ENCODE measurements at places on chromosomes 12 and 14. TPM values are rescaled to one million over a fixed set of nuclear protein-coding genes. Genes with fewer than 3 reads are reported as not detected.

Gene KRT78
- not detected for total RNA-seq

Gene KRT79
- total RNA-seq, result not detected

Gene SELPLG
- 4.2 TPM for total RNA-seq

Gene TAS2R14
- total RNA-seq, result 0.75 TPM

DNA sequence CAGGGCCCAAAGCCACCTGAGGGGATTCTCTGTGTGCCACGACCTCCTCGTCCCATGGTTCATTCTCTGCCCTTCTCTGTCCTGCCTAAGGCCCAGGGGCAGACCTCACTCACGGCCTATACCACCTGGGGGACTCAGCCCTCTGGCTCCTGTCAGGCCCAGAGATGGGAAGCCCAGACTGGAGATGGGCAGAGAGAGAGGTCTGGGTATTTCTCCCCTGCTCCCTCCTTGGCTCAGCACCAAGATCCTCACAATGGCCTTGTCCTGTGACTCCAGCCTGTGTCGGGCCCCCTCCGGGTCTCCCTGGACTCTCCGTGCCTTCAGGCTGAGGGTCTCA lies 46.9 kb upstream of the BCL11B start:
- no peak for DNase-seq

GRCh38 chr14:50062438-50063085 lies 53.8 kb downstream of the VCPKMT start:
- no peak for DNase-seq

DNA sequence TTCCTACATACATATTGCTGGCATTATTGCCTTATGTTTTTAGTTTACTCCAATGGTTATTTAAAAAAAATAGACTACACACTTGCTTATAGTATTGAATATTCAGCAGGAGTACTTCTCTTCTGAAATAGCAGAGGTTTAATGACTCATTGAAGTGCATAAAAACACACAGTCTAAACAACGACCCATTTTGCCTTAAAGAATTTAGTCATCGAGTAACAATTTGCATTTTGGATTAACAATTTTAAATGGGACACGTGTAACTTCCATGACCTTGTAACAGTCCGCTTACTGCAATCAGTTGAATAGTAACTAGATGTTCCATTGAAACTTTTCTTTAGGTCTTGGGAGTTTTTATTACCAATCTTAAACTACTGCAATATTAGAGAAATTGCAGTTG lies 9.0 kb downstream of the TRHDE start:
- no peak for DNase-seq

DNA sequence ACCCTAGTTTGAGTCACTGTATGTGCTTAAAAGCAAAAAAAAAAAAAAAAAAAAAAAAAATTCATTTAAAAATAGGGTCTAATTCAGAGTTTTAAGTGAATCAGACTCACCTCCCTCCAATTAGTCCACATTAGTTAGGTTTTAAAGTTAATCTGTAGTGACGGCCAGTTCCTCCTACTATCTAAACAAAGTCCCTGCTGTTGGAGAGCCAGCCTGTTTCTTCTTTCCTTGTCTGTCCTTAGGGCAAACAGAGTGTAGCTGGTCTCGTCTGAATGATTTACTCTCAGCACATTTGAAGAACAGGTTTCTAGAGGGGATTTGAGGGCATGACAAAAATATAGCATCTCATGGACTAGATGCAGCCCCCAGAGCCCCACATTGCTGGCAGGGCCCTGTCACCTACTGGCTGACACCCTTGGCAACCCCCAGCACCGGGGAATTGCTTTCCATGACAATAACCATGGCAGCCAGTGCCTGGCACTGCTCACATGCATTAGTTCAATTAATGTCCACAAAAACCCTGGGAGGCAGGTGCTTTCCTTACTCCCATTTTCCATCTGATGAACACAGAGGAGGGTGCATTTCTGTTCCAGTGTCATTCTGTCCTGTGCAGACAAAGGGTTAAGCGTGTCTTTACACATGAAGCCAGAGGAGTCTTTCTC lies 138.3 kb downstream of the PLXNC1 start:
- DNase-seq, result no peak

GRCh38 chr14:99190696-99191394 lies 81.2 kb downstream of the BCL11B start:
- DNase-seq, result no peak

- peak; percentile 39 for DNase-seq
Observed at GRCh38 chr14:104081261-104081835, 4.2 kb upstream of the ASPG start.

DNA sequence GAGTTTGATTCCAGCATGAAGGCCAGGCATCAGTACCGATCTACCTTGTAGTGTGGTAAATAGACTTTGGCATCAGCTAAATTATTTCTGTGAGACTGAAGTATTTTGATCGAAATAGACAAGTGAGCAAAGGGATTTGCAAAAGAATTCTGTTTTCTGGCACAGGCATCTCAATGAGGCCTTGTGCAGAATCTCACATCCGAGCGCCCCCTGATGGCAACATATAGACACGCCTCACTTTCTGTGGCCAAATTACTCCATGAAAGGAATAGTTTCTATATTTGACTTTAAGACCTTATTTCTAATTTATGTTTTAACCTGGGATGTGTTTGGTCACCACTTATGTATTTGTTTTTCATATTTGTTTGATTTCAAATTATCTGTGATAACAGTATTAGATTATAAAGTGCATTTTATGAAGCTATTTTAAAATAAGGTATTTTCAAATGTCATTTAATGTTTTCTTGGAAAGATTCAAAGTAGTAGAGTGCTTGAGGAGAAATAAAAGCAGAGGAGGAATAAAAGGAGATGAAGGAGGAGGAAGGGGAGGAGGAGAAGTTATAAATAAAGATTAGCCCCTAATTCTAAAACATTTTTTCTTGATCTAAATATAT lies 731.9 kb downstream of the NRXN3 start:
- DNase-seq, result no peak

DNA sequence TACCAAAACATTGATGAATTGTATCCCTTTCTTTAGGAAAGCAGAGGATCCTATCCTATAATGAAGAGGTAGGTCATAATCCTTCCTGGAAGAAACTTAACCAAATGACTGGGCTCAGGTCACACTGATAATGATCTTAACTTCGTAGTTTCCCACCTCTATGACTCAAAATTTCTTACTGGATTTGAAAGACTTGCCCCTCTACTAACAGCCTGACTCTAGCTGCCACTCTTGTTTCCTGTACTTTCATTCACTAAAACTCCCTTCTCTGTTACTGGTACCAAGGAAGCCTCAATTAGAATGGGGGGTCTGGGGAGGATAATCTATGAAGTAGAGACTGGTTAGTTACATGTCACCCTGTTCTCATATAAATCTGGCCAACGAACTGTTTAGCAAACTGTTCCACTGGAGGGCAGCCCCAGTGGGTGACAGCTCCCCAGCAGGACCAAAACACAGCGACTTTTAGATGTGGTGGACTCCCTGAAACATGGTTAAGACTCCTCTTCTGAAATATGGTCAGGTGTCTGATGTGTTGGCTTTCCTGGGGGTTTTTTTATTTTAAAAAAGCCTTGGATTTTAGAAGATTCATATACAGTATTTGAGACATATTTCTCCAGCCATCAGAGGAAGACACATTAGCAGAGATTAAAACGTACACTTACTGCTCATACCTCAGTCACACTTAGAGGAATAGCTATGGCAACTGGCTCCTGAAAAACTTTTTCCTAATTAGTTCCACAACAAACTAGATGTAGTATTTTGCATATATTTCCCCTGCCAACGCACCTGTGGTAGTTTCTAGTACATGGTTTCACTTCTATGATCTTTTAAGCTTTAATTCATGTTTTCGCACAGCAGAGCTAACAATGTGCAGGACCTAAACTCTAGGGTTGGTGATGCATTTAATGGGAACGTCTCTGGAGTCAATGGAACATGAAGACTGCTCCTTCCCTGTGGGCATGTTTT lies 72.3 kb downstream of the ACADS start:
- no peak for DNase-seq

DNA sequence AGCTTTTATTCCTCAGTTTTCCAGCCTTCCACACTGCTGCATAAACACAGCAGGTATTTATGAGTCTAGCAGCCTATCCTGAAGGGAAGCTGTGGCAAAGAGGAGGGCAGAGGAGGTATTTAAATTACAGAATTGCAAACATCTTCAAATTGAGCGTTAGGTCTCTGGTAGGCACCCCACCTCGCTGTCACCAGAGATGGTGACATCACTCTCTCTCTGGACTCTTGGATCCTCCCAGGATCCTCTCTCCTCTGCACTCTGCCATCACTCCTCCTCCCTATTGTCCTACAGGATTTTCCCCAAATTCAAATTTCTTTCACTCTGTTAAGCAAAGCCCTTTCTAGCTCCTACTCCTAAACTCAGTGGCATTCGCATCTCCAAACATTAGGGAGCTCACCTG lies 6.7 kb downstream of the PLEKHD1 start:
- DNase-seq, result no peak

DNA sequence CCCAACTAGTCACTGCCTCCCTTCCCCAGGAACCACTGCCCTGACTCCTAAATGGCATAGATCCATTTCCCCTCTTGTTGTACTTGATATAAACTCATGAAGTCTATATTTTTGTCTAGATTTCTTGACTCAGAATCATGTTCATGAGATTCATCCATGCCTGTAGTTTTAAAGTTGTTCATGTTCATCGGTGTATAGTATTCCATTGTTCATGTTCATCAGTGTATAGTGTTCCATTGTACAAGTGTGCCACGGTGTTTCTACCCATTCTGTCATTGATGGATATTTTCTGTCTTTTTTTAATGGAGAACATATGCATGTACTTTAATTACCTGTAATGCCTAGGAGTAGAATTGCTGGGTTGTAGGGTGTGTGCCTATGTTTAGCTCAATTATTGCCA lies 261.7 kb downstream of the CACNA1C start:
- no peak for DNase-seq

- DNase-seq, result no peak
Observed at GRCh38 chr12:124188084-124188483, 106.8 kb upstream of the RFLNA start.

- DNase-seq, result peak; percentile 78
Observed at GRCh38 chr14:93073910-93074769, 41.6 kb downstream of the ITPK1 start.

GRCh38 chr12:94644141-94644979 lies 6.0 kb downstream of the TMCC3 start:
- DNase-seq, result no peak

DNA sequence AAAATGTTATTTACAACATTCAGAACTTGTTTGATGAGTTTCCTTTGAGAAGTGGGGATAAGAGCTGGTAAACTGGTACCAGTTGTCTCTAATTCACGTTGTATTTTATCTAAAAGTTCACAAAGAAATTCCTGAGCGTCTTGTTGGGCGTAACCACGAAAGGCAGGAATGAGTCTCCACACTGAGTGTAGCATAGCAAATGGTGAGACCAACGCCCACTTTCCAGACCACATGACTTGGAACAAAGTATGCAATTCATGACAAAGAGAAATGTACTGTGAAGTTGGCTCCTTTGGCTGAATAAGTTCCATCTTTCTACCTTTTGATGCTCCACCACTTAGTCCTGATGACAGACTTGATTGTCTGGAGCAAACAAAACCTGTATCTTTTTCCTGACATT lies 18.4 kb downstream of the USP44 start:
- no peak for DNase-seq

DNA sequence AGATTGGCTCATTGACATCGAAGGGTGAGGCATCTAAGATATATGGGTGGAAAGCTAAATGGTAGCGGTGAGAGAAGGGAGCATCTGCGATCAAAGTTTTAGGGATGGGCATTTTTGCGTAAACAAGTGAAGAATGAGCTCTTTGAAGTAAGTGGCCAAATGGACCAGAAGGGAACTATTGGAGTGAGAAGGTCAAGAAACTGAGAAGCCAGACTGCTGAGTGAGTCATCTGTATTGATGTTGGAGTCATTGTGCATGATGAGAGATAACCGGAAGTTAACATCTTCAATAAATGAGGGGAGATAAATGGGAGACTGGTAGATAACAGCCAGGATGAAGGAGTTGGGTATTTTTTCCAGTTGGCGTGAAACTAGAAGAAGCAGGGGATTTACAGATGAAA lies 271.9 kb upstream of the PDE3A start:
- no peak for DNase-seq

DNA sequence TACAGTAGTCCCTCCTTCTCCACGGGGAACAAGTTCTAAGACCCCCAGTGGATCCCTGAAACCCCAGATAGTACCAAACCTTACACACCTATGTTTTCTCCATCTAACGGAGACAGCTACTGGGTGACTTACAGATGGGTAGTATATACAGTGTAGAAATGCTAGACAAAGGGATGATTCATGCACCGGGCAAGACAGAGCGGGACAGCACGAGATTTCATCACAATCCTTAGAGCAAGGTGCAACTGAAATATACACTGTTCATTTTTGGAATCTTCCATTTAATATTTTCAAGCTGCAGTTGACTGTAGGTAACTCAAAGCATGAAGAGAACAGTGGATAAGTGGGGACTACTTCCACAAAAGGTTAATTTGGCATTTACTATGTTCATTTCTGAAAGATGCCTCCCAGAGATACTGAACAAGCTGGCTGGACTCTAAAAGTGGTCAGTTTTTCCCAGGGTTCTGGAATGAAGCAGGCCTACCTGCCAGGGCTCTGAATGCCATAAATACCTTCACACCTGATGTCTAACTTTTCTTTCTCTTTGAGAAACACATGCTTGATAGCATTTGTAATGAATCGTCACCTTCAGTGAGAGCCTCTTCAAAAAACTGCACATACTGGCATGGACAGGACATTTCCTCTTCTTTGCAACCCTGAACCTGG lies 127.7 kb upstream of the FOXN3 start:
- DNase-seq, result no peak

DNA sequence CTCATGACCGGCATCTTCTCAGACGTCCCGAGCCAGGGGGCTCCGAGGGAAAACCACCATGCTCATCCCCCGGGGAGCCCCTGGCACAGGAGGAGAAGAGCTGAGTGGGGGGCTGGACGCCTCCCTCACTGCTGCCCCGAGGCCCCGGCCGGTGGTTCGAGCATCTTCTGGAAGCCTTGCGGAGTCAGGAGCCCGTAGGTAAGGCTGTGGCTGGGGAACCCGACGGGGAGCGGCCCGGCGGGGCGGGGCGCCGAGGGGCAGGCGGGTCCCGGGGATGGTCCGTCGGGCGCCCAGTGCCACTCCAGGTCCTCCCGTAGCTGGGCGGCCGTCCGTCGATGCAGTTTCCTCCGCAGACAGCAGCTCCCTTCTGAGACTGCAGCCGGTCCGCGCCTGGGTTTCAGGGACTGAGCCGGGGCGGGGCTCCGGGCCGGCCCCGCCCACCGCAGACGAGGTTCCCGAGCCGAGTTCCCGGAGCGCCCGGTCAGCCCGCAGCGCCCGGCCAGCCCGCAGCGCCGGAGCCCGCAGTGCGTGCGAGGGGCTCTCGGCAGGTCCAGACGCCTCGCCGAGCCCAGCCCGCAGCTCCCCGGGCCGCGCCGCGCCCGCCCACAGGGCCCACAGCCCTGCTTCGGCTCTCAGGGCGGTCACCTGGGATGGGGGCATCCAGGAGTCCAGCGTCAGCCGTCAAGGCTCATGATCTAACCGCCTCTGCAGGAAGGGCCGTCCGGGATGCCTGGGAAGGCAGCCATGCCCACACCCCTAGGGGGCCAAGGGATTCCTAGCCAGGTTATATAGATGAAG lies at the start of gene PGF:
Gene PGF (minus strand): TSS at position 369 of the 798 bp plus-strand sequence. CDS start 355 bp downstream, at position 14.
- peak; percentile 84 for DNase-seq

GRCh38 chr14:66135831-66136230 lies 350.3 kb upstream of the CCDC196 start:
- DNase-seq, result no peak
